ENCODE measurements at places on chromosomes 3 and 15. TPM values are rescaled to one million over a fixed set of nuclear protein-coding genes. Genes with fewer than 3 reads are reported as not detected.

Gene ARL14
- total RNA-seq, result 0.31 TPM

DNA sequence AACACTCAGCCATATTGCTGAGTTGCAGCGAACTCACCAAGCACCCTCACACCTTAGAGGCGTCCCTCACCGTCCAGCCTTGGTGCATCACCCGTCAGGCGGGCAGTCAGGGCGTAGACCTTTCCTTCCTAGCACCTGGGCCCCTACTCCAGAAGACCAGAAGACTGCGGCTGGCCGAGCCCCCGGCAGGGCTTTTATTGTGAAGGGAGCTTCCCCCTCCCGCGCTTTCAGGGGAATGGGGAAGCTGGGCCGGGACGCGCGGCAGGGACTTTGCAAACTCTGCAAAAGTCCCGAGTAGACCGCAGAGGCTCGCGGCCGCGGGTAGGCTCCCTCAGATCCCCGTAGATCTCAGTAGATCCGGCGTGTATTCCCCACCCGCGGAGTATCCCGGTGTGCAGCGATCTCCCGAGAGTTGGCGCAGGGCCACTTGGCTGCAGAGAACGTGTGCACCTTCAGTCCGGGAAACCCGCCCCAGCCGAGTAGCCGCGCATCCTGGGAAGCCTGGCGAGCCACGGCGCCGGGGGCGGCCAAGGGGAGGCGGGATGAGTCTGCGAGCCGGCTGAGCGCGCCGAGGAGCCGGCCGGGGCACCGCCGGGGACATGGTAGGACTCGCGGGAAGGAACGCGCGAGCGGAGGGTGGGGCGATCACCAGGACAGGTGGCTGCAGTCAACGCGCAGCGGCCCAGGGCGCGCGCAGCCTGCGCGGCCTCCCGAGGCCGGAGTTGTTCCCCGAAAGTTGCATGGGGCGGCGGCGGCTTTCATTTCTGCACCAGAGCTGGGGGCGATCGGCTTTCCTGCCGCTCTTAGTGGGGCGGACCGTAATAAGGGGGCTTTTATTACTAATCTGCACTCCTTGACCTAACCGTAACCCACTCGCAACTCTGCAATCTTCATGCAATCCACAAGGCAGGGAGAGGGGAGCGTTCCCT, at the start of gene GASK1A:
GASK1A (plus strand) TSS at position 268 of the 929 bp plus-strand sequence; CDS start at position 600, 332 bp downstream.
- peak within 1 kb of the TSS; percentile 63 for H3K27ac ChIP-seq
- H3K27me3 ChIP-seq, result no peaks in the 10 kb centered on the region
- no peaks in the 10 kb centered on the region for H3K36me3 ChIP-seq
- H3K4me1 ChIP-seq, result peaks cover 13% of the 10 kb centered on the region

Gene CLDN18
- 3.1 TPM for total RNA-seq

DNA sequence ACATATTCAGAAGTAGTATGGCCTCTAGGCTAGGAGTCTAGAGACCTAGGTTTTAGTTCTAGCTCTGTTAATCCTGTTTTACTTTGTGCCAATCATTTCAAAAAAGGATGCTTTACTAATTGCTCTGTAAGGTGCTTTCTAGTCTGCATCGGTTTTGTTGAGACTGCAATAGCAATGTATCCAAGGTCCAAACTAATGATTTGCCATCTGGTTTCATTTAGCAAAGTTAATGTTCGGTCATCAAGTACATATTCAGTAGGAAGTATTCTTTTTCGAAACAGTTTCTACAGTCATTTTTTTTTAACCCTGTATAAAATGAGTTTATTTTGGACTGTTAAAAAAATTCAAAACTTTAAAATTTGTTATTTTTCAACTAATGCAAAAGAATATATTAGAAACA, 2.0 kb upstream of the GALK2 start:
- no peaks in the 10 kb centered on the region for H3K4me1 ChIP-seq
- H3K36me3 ChIP-seq, result no peaks in the 10 kb centered on the region
- no peak for DNase-seq
- no peaks in the 10 kb centered on the region for H3K27me3 ChIP-seq
- no peak overlapping the region for H3K4me3 ChIP-seq
- H3K27ac ChIP-seq, result no peak overlapping the region

Gene ATP13A5
- total RNA-seq, result 0.16 TPM

- H3K27ac ChIP-seq, result no peak overlapping the region
- no peak overlapping the region for H3K4me3 ChIP-seq
- no peaks in the 10 kb centered on the region for H3K4me1 ChIP-seq
- no peaks in the 10 kb centered on the region for H3K27me3 ChIP-seq
- no peak for DNase-seq
Observed at GRCh38 chr3:111802163-111802625, 56.9 kb upstream of the PHLDB2 start.

DNA sequence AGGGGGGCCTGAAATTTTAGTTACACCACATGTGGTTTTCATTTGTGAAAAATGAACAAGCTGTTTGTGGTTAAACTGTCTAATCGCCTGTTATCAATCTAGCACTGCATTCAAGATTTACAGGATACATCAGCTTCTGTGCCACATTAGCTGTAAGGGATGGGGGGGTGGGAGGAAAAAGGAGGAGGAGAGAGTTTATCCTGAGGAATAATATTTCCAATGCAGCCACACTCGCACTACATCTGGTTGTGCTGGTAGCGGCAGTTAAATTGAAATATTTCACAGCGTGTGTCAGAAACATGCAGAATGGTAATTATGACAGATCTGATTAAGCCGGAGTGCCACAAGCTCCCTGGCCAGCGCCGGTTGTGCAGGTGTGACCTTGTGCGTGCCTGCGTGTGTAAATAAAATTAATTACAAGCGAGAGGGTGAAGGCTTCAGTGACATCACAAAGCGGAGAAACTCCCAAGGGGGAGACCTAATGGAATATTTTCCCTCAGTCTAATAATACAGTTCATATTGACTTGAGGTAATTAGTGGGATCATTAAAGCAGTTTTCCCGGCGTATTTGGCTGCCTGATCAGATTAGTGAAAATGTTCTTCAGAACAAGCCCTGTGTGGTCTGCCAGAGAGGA, 55.5 kb downstream of the SATB1 start:
- no peak overlapping the region for H3K27ac ChIP-seq
- no peak for DNase-seq
- H3K4me3 ChIP-seq, result no peak overlapping the region
- no peaks in the 10 kb centered on the region for H3K36me3 ChIP-seq
- H3K27me3 ChIP-seq, result no peaks in the 10 kb centered on the region
